ENCODE measurements at places on chromosomes 2 and 18. TPM values are rescaled to one million over a fixed set of nuclear protein-coding genes. Genes with fewer than 3 reads are reported as not detected.

Gene VPS54
- 21.9 TPM for polyA plus RNA-seq

Gene ITGB6
- 52.2 TPM for polyA plus RNA-seq

Gene CD8B
- 0.28 TPM for polyA plus RNA-seq

Gene IL1RL2
- 0.34 TPM for polyA plus RNA-seq

Gene EFHD1
- 26.3 TPM for polyA plus RNA-seq

DNA sequence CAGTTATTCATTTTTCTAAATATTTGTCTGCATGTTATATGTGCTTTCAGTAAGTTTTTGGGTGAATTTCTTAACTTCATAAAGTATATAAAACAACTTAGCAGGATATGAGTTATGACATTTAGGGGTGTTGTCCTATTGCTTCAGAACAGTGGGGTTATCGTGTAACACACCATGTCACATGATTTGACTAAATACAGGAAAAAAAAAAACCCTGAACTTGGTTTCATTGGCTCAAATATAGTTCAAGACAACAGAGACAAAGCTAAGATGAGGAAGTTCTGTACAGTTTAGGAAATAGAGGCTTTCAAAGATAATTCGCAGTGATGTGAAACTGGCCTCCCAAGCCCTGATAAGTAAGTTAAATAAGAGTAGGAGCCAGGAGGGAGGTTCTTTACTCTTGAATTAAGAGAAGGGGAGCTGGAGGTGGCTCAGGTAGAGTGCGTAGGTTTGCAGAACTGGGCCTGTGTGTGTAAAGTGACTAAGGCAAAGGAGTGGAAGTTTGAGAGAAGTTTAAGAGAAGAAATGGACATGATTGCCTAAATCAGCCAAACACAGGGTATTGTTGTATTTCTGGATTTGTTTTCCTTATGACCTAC lies 53.9 kb downstream of the LIMS1 start:
- no peak for DNase-seq

DNA sequence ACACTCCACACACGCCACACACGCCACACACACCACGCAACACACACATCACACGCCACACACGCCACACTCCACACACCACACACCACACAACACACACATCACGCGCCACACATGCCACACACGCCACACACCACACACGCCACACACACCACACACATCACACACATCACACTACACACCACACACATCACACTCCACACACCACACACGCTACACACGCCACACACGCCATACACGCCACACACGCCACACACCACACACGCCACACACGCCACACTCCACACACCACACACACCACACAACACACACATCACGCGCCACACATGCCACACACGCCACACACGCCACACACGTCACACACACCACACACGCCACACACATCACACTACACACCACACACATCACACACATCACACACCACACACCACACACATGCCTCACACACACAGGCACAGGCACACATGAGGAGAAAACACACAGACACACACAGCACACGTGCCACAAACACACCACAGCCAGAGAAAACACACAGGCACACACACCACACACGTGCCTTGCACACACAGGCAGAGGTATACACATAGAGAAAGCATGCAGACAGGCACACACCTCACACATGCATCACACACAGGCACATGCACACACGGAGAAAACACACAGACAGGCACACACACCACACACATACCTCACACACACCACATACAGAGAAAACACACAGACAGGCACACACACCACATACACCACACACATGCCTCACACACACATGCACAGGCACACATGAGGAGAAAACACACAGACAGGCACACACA lies 241.5 kb upstream of the MYT1L start:
- DNase-seq = no peak

- no peak for DNase-seq
Measured at GRCh38 chr2:14952400-14952963, 320.0 kb downstream of the LRATD1 start.

DNA sequence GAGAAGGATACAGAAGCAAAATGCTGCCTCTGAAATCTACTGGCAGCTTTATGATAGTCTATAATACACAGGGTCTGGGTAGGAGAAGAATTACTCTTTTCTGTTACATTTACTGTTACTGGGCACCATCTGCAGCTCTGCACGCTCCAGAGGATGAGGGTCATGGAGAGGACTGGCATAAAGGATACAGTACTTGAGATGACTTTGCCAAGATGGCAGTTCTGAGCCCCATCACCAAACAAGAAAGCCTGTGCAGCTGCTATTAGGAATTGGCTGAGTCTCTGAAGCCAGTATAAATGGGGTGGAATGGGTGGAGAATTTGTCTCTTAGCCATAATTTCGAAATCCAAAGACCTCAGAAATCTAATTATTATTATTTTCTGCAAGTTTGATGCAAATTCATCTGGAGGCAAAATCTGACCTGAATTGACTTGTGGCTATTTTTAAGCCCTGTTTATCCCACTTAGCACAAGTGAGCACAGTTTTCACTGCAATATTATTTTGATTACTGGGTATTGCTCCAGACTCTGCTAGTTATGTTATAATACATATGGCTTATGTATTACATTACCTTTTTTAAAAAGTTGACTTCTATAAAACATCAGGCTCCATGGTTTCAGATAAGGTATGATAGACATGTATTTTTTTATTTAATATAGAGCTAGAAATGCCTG lies 579.5 kb downstream of the MBD2 start:
- no peak for DNase-seq

DNA sequence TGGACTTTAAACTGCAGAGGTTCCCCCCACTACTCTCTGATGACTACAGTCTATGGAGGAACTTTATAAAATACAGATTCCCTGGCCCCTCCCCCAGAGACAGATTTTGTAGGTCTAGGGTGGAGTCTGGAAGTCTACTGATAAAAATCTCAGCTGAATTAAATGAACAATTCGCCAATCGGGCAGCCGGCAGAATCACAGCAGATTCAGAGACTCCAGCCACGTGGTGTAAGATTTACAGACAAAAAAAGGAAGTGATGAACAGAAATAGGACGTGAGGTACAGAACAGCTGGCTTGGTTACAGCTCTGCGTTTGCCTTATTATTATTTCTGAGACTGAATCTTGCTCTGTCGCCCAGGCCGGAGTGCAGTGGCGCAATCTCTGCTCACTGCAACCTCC lies 21.4 kb upstream of the MTA3 start:
- no peak for DNase-seq

DNA sequence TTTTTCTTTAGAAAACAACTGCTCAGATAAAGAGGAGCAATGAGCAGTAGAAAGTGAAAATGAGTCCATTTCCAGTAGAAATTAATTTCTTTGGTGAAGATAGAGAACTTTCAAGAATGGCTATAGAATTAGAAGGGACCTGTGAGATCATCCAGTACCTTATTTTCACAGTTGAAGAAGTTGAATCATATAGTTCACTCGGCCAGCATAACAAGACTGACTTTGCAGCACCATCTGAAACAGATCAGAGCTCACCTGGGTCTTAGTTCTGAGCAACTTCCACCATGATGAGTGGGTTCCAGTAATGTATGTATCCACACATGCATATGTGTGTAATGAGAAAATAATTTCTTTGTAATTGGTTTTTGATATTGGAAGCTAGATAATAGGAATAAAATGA lies 58.6 kb downstream of the CERS6 start:
- DNase-seq = no peak

DNA sequence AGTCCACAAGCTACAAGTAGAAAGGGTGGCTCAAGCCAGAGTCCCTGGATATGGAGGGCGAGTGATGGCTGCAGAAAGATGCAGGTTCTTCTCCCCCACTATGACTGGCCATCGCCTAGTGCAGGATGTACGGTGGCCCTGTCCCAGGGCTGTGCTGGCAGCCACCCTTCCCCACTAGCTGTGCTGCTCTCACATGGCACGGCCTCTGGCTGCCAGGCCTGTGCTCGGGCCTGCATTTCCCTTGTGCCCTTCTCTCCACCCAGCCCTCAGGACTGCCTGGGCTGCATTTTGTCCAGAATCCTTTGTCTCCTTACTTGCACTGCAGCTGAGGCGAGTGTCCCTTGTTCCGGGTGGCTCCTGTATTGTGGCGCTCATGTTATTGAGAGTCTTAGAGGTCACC lies 1.6 kb upstream of the RAMP1 start:
- DNase-seq = no peak

DNA sequence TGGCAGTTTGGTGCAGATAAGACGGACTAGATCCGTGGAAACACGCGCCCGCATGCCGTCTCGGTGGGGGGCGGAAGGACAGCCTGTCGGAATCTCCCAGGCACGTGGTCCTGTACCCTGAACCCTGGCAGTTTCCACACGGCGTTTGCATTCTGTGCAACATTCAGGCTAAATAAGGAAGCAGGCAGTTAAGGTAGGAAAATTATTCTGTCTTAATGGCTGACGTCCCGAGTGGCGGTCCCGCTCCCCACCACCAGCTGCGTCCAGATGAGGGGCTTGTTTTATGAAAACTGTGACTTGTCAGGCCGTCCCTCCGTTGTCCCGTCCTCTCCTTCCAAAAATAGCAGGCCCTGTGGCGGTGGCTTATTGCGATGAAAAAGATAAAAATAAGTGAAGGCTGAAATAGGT lies 120.2 kb downstream of the NFATC1 start:
- no peak for DNase-seq

GRCh38 chr2:195382186-195382585 lies 274.8 kb upstream of the SLC39A10 start:
- no peak for DNase-seq

GRCh38 chr18:75362435-75362834 lies 65.1 kb downstream of the SMIM21 start:
- no peak for DNase-seq

DNA sequence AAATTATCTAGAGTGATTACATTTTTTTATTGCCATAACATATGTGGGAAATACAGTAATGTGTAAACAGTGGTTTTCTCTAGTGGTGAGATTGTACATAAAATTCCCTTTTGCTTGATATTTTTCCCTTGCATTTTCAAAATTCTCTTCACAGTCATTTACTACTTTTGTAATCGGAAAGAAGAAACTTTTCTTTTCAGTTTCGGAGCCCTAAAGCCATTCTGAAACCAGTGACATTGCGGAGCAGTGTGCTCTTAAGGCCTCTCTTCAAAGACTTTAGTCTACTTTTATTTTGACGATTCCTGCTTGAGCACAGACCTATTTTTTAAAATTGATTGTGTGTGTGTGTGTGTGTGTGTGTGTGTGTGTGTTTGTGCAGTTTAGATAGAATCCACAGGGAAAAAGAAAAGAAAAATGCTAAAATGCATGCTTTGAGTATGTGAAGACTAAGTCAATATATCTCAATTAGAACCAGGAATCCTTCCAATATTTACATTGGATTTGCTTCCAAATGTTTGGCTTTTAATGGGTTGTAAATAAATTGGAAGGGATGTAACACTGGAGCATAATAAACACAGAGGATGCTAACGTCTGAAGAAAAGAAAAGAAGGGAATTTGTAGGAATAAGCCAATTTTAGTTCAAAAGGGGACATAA lies 357.4 kb downstream of the RND3 start:
- DNase-seq = no peak

DNA sequence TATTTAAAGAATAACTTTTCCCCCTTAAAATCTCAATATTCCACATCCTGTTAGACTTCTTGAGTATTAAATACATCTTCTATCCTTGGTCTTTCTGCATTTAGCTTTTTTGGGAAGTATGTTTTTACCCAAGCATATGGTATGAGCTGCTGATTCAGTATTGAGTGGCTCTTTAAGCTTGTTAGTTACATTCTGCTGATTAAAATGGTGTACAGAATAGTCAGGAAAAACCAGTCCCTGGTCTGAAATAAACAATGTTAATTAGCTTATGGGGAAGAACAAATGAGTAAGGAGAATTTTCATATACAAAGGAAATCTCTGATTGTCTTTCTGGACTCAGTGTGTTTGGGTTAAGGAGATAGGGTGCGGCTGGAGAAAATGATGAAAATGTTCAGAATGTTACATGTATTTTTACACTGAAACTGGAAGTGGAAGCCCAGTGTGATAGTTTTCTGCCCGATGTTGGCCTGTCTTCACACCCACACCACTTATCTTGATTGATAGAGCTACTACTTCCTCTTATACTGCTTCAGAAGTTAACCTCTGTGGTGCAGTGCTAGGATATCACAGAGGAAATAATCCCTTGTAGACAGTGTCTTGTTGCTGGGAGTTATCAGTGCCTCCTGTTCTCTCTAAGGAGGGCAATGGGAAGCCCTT lies 84.0 kb downstream of the MSH2 start:
- no peak for DNase-seq

DNA sequence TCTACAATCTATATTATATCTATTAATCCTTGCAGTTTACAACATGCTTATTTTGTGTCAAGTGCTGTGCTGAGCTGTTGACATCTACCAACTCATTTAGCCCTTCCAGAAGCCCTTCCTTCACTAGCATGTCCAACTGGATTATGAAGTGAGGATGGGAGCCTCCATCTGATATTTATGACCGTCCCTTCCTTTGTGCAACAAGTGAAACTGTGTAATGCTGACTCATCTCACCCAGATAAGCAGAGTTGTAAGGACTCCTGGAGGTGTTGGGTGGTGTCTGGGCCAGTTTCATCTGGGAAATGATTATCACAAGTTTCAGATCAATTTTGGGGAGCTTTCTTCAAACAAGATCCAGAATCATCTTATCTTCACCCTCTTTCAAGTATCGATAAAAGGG lies 156.6 kb upstream of the ETAA1 start:
- no peak for DNase-seq

DNA sequence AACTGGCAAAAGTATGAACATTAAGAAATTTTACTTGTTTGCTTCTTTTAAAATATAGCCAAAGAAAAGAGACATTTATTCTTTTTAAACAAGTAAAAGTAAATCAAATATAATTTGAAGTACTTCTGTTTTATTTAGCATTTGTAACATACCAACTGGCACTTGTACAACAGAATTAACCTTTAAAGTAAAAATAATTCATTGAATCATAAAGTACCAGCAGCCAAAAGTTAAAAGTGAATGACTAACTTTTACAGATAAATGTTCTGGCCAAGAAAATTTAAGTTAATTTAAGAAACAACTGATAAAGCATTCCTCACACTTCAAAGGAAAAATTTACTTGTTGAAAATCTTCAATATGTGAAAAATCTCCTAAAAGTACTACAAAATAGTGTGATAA lies 23.8 kb downstream of the RTTN start:
- DNase-seq = no peak
